ENCODE measurements at places on chromosomes 7 and 10.

DNA sequence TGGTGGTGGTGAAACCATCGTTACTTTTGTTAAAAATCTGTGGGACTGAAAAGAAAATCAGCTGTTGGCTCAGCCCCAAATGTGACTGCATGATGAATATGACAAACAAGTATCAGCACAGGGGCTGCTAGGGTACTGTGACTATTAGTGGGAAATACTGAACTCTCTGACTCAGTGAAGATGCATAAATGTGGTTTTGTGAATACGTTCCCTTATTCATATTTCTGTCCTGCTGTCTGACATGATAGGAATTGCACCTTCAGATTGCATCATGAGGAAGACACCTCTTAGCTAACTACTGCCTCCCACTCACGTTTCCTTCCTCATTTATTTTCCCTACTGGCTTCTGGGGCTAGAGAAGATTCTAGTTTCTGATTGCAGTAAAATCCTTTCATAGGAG is 1.4 kb downstream of the CLEC5A start:
- no peak for DNase-seq

DNA sequence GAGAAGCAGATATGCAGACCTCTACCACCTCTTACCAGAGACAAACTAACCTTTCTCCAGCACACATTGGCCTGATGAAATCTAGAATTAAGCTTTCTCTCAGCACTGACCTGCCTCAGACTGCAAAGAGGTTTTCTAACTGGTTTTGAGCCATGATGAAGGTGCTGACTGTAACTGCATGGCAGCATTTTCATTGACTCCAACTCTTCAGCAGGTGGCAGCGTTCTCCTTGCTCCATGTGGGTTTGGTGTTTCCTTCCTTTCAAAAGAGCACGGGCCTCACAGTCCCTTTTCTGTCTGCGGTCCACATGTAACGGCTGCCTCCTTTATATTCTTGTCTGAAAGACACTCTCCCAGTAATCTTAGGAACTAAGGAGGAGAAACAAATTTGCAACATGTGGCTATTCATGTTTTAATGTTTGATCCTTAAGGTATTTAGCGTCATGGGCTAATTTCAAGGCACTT is 12.6 kb downstream of the KLLN start:
- DNase-seq: no peak

- DNase-seq: no peak
These were observed 33.5 kb downstream of the PLCE1 start for GRCh38 chr10:94027197-94027596.

- no peak for DNase-seq
These were observed 628 bp downstream of the MRPS33 start for GRCh38 chr7:141014125-141014523.

DNA sequence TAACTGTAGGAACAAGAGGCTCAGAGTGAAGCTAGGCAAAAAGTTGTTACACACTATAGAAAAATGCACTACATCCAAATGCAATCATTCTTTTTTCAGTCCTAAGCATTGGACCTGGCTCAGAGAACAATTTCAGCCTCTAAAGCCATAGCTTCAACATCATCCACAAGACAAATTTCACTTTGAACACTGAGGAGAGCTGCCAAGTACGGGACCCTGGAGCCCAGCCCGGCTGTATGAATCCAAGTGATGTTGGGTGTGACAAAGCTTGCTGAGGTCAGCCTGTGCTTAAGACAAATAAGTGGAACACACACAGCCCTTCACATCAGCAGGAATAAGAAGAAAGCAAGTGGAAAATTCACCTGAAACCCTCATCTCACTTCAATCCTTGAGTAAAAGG is 233.1 kb upstream of the PFKP start:
- no peak for DNase-seq

- no peak for DNase-seq
These were observed 1.6 kb downstream of the ADCK2 start for GRCh38 chr7:140674356-140674800.

GRCh38 chr7:51010534-51010933 is 227.8 kb upstream of the GRB10 start:
- no peak for DNase-seq

DNA sequence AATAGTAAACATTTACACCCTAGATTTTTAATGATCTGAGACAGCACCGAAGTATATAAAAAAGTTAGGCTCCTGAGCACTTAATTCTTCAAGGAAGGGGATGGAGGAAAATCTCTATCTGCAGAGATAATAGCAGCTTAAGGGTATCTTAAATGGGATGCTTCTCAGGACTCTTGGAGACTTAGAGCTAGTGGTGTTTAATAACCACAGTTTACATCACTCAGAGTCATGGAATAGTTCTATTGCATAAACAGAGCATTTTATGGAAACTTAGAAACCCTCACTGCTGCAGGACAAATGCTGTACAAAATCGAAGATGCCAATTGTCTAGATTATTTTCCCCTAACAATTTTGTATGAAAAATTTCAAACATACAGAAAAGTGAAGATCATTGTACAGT is 398.9 kb upstream of the GALNT17 start:
- DNase-seq: no peak

DNA sequence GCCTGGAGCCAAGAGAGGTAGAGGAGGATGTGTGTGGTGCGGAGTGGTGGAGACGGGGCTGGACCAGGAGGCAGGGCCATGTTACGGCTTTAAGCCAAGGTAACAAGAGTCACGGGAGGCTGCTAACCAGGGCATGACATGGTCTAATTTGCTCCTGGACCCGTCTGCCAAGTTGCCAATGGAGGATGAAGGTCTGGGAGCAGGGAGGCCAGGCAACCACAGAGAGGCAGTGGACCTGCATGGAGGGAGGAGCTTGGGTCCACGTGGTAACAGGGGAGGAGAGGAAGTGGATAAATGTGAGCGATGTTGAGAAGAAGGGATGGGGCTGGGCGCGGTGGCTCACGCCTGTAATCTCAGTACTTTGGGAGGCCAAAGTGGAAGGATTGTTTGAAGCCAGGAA is 31.0 kb downstream of the SRRM3 start:
- no peak for DNase-seq

GRCh38 chr10:18594574-18595156 is 56.7 kb downstream of the NSUN6 start:
- DNase-seq: no peak

GRCh38 chr7:46747869-46748576 is 827.0 kb upstream of the IGFBP3 start:
- DNase-seq: no peak

GRCh38 chr7:107909445-107909844 is 18.5 kb downstream of the DLD start:
- no peak for DNase-seq

- DNase-seq: no peak
These were observed 41.7 kb upstream of the OPALIN start for GRCh38 chr10:96400465-96400864.

- no peak for DNase-seq
These were observed 16.6 kb downstream of the JCAD start for GRCh38 chr10:30042820-30043219.

DNA sequence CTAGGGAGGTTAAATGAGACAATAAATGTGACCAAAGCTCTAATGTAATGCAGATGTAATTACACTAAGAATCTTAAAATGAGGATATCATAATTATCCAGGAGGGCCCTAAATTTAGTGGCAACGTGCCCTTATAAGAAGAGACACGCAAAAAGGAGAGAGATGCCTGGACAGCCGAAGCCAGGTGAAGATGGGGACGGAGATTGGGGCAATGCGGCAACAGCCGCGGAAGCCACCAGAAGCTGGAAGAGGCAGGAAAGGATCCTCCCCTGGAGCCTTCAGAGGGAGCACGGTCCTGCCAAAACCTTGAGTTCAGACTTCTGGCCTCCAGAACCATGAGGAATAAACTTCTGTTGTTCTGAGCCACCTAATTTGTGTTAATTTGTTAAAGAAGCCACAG is 25.3 kb upstream of the C10orf71 start:
- DNase-seq: no peak

GRCh38 chr7:21579341-21580072 is 36.7 kb downstream of the DNAH11 start:
- DNase-seq: no peak

DNA sequence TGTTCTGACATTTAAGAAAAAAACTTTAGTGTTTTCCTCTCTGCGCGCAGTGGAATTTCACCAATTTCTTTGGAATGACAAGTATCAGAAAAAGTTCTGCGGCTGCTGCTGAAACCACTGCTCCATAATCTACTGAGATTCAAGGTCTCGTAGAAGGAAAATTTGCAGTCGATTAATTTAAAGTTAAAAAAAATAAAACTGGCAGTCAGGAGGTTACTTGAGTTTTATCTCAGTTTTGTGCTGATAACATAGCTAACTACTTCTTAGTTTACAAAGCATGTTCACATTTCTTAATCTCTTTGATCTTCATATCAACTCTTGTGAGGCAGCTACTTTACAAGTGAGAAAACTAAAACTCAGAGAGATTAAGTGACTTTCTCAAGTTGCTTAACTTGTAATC is 18.2 kb upstream of the CALD1 start:
- no peak for DNase-seq

DNA sequence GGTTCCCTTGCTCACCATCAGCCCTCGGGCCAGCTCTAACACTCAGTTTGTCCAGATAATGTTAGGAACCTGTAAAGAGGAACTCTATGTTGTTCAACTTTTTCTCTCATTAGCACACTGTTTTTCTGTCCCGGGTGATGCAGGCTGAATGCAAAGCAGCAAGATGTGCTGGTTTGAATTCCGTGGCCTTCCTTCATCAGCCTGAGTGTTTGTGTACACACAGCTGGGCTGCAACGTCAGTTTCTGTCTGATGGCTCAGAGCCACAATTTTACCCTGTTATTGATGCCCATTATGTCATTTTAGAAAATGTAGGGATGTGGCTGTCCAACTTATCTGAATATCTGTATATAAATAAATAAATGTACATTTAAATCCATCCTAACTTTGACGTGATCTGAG is 152.0 kb downstream of the PLPP4 start:
- no peak for DNase-seq

GRCh38 chr10:7642491-7643011 is 24.2 kb downstream of the ITIH5 start:
- DNase-seq: no peak

DNA sequence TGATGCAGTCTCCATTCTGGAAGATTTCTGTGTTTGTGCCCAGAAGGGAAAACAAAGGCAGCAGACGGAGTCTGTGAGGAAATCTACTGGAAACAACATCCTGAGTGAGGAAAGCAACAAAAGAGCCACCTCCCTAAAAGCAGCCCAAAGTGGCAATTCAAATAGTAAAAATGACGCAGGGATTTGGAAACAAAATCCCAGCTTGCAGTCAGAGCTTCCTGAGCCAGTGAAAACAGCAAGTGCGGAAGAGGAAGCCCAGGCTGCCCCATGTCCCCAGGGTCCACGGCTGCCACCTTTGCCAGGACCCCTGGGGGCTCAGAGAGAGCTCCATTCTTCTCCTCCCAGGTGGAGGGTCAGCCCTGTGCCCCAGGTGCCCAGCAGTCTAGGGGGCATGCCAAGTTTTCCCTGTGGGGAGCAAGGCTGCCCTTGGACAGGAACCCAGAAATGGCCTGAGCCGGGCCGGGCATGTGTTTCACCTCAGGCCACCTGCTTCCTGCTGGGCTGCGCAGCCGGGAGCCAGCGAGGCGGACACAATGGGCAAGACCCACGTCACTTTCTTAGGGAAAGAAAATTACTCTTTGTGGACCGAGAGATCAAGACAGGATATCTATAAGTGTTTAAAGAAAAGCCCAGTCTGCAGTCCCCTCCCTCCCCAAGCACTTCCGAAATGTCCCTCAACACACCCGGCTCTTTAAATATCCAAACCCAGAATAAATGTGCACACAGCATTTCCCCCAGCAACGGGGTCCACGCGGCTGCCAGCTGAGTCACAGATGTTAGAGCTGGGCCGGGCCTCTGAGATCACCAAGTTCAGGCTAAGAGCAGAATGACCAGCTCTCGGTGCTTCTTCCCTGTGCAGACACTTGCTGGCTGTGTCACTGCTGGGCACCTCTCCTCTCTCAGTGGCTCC is 231.1 kb downstream of the ARHGAP12 start:
- no peak for DNase-seq

- no peak for DNase-seq
These were observed 313.5 kb downstream of the WDR37 start for GRCh38 chr10:1369665-1370064.

DNA sequence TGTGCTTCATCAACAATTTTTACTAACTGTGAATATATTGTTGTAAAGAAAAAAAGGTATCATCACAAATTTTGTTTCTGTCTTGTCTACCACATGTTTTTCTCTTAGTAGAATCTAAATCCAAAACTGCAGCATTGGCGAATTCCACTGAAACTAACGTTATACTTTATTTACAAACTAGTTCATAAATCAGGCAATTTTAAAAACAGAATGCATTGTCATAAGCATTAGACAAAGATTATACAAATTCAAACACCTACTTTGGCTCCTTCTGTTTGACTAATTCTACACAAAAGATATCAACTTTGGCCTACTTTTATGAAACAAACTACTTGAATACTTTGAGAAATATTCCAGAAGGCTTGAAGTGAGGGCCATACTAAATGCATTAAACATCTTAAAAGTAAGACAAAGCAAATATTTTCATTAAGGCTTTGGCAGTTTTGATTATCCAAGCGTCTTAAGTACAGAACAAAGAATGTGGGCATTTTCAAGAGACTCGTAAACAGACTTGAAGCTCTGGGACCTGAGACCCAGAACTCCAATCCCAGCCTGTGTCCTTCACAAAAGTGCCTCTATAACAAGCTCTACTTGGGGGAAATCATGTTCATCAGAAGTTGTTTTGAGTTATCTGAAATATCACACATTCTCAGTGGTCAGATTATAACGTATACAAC is 81.0 kb downstream of the CPVL start:
- no peak for DNase-seq

- DNase-seq: no peak
These were observed 57.2 kb upstream of the TOMM7 start for GRCh38 chr7:22879709-22880306.

GRCh38 chr7:70132226-70132851 is 534.1 kb downstream of the AUTS2 start:
- DNase-seq: no peak

GRCh38 chr10:113073549-113074189 is 123.6 kb downstream of the TCF7L2 start:
- no peak for DNase-seq

DNA sequence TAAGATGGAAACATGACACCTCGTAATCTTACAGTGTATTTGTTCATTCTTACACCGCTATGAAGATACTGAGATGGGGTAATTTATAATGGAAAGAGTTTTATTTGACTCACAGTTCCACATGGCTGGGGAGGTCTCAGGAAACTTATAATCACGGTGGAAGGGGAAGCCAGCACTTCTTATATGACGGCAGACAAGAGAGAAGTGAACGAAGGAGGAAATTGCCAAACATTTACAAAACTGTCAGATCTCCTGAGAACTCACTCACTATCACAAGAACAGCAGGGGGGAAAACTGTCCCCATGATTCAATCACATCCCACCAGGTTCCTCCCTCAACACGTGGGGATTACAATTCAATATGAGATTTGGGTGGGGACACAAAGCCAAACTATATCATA is 282.3 kb downstream of the HGF start:
- DNase-seq: no peak

All from stimulated activated CD8-positive, alpha-beta memory T cell treated with anti-CD3 and anti-CD28 coated beads, Interleukin-7, amount 100 ng/mL, for 4 hours (primary cell).